ENCODE measurements at places on chromosomes 4 and X.
A peak's percentile ranks its signal among the peaks of the same experiment; 100 is the strongest.

- no peak for DNase-seq
Observed at GRCh38 chrX:87571964-87572363, 54.4 kb downstream of the KLHL4 start.

GRCh38 chr4:88843067-88843685 lies 145.5 kb upstream of the NAP1L5 start:
- DNase-seq, result no peak

- no peak for DNase-seq
Observed at GRCh38 chr4:109435635-109436034, 2.0 kb downstream of the SEC24B start.

DNA sequence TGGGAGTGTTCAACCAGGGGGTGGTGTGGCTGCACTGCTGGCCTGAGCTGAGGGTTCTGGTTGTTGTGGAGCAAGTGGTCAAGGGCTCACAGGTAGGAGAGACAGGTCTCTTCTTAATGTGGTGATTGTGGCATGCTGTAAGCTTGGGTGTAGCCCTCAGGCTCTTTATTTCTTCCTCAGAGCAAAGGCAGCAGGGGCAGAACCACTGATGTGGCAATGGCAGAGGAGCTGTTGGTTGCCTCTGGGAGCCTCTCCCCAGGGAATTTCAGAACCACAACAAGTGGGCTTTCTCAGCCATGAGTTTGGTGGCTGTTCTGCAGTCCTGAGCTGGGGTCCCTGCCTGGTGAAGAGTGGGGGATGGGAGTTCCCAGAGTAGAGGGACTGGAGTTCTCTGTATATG lies 1017.2 kb downstream of the SH3BGRL start:
- no peak for DNase-seq

GRCh38 chrX:54479136-54480111 lies 16.6 kb downstream of the FGD1 start:
- no peak for DNase-seq

GRCh38 chr4:69910016-69910782 lies 20.7 kb upstream of the CSN1S1 start:
- no peak for DNase-seq

DNA sequence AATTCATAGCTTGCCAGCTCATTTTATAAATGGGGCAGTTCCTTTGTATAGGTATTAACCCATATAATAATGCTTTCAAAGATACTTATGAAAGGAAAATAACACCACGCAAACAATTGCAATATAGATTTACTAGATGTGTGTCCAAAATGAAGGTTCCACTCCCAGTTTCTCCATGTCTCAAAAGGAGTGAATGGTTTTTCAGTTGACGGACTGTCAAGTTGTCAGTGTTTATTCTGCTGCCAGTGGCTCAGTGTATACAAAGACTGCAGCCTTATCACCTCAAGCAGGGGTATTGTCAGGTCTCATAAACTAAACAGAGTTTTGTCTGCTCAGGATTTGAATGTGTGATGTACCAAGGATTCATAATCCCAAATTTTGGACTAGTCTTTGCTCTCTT lies 585.3 kb upstream of the ATOH1 start:
- no peak for DNase-seq

- no peak for DNase-seq
Observed at GRCh38 chr4:108846568-108846967, 83.7 kb upstream of the ETNPPL start.

- no peak for DNase-seq
Observed at GRCh38 chr4:15348695-15349094, 79.1 kb upstream of the C1QTNF7 start.

- DNase-seq, result peak; percentile 73
Observed at GRCh38 chr4:15894921-15895916, 43.3 kb downstream of the FGFBP1 start.

DNA sequence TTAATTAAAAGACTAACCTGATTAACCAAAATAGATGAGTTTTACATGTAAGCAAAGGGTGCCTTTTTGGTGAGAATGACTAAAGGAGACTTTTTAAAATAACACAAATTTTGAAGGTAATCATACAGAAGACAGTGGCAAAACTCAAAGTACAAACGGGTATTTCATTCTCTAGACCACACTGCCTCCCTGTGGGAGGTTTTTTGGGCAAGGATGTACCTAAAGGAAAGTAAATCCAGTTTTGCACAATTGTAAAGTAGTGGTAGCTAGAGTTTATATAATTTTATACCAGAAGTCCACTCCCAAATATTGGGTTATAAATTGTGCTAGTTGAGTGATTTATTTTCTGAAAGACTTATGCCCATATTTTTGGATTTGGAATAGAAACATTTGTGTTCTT lies 201.0 kb downstream of the PAPSS1 start:
- peak; percentile 6 for DNase-seq

DNA sequence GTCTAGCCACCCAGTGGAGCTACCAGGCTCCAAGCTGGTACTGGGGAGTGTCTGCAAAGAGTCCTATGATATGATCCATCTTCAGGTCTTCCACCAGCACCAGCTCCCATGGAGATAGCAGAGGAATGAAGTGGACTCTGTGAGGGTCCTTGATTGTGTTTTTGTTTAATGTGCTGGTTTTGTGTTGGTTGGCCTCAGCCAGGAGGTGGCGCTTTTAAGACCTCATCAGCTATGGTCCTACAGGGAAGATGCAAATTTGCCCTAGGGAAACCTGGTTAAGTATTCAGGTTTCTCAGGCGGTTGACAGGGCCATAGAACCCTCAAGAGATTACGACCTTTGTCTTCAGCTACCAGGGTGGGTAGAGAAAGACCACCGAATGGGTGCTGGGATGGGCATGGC lies 1141.1 kb downstream of the STIM2 start:
- no peak for DNase-seq

DNA sequence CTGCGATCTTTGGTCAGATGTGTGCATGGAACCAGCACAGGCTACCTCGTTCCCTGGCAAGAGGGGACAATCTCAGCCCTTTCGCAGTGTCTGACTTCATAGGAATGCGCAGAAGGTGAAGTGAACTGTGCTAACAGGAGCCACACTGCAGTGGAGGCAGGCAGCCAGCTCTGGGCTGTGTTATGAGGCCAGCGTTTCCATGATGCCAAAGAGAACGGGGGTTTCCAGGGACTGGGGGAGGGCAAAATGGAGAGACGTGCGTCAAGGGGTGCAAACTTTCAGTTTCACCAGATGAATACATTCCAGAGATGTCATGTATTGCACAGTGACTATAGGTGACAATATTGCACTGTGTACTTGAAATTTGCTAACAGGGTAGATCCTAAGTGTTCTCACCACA lies 30.4 kb downstream of the CLDN34 start:
- no peak for DNase-seq

GRCh38 chr4:169993531-169993930 lies 32.7 kb downstream of the MFAP3L start:
- no peak for DNase-seq

- no peak for DNase-seq
Observed at GRCh38 chr4:147779451-147779850, 47.6 kb downstream of the ARHGAP10 start.

GRCh38 chrX:49308604-49309269 lies 5.3 kb downstream of the GAGE10 start:
- DNase-seq, result no peak

DNA sequence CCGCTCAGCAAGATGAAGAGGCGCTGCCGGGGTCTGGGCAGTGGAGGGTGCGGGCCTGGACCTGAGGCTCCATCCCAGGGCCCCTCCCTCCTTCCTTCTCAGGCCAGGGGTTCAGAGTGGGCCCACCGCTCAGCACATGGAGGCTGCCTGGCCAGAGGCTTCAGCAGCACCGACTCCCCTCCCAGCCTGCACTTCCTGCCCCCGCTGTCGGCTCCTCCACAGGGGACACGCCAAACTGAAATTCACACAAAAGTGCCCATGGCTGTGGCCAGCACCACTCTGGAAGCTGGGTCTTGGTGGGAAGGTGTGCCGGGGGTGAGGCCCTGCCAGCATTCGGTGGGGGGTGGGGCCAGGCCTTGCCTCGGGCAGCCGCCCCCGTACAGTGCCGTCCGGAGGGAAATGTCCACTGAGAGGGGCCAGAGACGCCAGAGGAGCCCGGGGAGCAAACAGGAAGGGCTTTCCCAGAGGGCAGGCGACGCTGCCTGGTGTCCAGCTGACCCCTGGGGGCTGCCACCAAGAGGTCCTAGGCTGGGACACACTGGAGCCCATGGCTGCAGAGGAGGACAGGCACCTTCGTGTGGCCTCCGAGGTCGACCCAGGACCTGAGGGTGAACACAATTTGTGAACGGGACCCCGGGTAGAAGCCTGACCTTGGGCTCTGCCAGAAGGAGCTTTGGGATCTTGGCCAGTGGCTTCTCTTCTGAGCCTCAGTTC lies 84.6 kb upstream of the AFAP1 start:
- no peak for DNase-seq

GRCh38 chrX:1273896-1274295 lies 5.3 kb downstream of the CSF2RA start:
- DNase-seq, result no peak

GRCh38 chr4:25000639-25001038 lies 30.1 kb downstream of the LGI2 start:
- DNase-seq, result no peak

GRCh38 chr4:153763404-153763803 lies 3.6 kb upstream of the RNF175 start:
- DNase-seq, result no peak

DNA sequence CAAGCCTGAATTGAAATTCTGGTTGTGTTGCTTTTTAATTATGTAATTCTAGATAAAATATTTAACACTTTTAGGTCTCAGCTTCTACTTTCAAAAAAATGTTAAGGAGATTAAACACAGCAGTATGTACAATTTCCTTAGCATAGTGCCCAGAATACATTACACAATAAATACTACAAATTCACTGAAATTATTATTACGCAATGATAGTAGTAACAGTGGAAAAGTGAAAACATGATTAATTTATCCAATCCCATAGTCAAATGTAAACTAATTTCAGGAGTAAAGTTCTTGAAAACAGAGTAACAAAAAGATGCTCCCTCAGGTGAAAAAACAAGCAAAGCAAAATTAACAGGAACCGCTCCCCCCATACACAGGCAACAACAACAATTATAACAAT lies 1915.4 kb downstream of the STIM2 start:
- DNase-seq, result no peak

- peak; percentile 63 for DNase-seq
Observed at GRCh38 chr4:140222171-140222570, 68.2 kb upstream of the MAML3 start.

- DNase-seq, result peak; percentile 37
Observed at GRCh38 chrX:105845631-105846030, 23.3 kb downstream of the NRK start.

DNA sequence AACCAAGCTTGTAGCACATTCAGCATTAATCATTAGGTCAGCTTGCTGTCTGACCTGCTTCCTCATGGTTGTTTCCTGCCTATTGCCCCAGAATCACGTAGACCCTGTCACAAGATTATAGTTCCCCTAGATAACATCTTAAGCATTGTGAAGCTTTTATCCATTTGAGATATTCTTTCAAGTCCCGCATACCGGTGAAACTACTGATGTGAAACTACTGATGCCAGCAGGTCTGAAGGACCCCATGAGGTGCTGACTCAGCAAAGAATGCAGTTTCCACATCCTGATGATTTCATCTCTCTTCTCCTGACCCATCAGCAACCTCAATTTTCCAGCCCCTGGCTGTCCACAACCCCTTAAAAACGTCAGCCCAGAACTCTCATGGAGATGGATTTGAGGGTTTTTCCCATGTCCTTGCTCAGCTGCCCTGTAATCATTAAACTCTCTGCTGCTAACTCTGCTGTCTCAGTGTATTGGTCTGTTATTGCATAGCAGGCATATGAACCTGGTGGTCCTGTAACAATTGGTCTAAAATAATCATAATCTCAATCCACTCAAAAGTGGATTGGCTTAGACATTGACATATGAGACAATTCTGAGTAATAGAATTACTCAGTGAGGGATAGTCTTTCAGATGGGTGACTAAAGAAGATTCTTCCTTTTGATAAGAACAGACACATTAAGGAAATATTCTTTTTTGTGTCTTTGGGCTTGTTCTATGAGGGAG lies 26.3 kb upstream of the UBA6 start:
- peak; percentile 96 for DNase-seq
